ENCODE measurements at places on chromosomes 7 and 10.

- peak; percentile 10 for DNase-seq
These were observed 822 bp downstream of the SAMD9L start for GRCh38 chr7:93147363-93147762.

DNA sequence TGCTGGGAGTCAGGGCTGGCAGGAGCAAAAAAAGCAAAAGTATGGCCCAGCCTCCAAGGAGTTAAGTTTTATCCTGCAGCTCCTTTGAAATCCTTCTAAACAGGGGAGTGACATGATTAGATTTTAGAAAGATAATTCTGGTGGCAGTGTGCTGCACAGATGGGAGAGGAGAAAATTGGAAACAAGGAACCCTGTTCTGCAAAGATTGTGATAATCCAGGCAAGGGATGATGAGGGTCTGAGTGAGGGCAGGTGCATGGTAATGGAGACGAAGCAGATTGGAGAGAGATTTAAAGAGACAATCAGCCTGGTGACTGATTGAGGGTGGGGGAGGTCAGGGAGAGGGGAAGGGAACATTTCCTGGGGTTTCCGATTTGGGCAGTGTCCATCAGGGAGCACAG, 444.7 kb upstream of the PODXL start:
- DNase-seq = no peak

DNA sequence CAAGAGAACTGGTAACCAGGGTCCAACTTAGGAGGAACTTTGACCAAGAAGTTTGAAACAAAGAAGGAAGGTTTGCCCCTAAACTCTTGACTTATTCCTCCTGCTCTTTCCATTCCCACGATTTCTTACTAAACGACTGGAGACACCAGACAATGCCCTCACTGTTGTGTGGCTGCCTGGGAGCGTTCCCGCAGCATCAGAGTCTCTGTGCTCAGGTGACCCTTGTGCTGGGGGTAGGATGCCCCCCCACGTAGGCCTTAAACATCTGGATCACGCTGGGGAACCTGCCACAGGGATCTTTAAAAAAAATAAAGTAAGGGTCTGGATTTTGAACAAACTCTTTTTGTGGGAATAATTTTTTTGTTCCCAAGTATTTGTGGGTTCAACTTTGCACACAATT, 30.1 kb upstream of the CTBP2 start:
- DNase-seq = no peak

DNA sequence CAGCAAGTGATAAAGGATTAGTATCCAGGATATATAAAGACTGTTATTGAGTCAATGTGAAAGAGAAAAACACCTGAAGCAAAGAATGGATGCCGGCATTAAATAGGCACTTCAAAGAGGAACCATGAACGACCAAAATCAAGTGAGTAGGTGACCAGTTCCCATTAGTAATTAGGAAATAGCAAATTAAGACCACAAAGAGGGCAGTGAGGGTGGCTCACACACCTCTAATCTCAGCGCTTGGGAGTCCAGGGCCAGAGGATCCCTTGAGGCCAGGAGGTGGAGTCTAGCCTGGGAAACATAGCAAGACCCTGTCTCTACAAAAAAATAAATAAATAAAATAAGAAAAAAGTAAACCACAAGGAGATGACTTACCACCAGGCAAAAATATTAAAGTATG, 1.5 kb upstream of the ANTXRL start:
- no peak for DNase-seq

- DNase-seq = no peak
These were observed 162.4 kb downstream of the ARID5B start for GRCh38 chr10:62063795-62064472.

DNA sequence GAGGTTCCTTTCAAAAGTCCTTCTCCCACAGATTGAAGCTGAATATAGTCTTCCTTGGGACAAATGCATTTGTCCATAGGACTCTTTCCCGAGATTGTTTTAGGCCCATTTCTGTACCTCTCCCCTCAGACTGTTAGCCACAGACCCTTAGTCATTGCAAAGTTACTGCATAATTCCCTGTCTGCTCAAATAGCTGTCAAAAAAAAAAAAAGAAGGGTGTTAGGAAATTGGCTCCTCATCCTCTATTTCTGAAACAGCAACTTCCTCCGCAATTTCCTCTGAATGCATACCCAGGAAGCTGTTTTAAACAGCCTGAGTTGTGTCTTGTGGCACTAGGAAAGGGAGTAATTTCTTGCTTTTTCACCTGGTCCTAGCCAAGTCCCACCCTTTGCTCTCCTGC, 5.4 kb downstream of the LRRC4 start:
- no peak for DNase-seq

GRCh38 chr7:44061645-44062179, 3.7 kb downstream of the PGAM2 start:
- DNase-seq = no peak

DNA sequence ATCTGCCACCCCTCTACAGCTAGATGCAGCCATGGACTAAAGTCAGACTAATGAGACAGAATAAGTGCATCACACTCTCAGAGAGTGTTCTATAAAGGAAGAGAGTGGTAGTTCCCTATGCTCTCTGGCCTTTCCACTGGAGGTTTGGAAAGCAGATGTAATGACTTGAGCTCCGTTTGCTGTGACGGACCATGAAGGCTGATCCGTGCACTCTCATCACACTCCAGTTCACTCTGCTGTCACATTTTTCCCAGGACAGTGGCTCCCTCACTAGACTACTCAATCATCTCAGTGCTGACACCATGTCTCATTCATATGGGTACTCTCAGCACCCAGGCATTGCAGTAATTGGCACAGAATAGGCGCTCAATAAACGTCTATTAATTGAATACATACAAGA, 20.4 kb downstream of the TRDMT1 start:
- no peak for DNase-seq

DNA sequence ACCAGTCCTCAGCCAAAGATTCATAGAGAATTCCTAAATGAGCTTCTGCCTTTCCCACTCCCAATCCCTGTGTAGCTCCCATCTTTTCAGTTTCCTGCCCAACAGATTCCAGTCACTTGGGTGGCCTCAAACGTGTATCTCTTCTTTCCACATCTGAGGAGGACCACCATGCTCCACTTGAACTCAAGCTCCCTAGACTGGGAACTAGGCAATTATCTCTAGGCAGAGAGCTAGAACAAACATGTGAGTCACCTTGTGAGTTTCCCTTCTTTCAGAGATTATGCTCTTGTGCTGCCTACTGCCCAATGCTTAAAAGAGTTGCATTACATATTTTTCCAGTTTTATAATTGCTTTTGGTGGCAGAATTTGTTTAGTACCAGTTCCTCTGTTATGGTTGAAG, 178.0 kb downstream of the MDFIC start:
- DNase-seq = no peak

DNA sequence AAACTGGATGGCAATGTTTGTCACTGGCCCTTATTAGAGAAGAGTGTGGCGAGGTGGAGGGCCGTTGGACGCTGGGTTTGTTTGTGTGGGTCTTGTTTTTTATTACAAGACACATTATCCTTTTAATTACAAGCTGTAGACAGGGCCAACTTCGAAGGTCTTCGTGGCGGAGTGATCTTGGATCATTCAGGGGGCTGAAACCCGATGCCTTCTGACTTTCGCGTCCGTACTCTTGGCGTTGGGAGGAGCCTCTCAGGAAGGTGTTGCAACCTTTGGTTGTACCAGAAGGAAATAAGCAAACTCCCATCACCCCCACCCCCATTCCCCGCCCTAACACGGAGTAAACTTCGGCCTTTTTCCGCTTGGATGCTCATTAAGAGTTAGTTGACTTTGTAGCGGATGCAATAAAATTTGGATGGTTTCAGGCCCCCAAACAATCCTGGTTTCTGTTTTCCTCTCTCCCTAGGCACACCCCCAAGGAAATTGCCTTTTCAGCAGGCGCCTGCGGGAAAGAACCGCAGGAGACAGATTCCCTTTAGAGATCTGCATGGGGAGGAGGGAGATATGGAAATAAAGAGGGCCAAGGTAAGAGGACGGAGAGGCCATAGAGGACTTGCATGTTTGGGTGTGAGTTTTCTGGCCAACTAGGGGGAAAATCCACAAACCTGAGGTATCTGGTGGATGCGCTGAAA, 294.5 kb upstream of the NFE2L3 start:
- DNase-seq = no peak

DNA sequence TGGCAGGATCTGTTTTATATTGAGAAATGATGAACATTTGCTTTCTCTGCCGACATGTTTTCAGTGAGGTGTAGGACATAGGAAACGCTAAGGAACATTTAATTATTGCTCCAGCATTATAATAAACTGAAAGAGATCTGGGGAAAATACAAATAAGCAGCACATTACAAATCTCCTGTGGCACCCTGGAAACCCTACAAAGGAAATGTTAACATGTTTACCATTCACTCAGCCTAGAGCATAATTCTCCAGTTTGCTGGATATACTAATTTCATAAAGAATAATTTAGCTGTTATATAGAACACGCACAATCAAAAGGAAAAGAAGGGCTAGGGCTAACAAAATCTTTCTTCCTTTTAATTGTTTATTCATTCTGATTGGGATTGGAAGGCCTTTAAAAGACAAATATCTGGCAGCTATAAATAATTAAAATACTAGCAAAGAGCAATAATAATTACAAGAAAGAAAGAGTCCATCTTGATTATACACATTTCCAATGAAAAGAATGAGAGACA, 299.4 kb downstream of the CRPPA start:
- DNase-seq = no peak

GRCh38 chr10:83921984-83922860, 217.1 kb upstream of the GHITM start:
- DNase-seq = no peak

GRCh38 chr10:88490231-88490980, 92.7 kb downstream of the RNLS start:
- no peak for DNase-seq

- no peak for DNase-seq
These were observed 317.5 kb downstream of the WDR11 start for GRCh38 chr10:121168545-121169216.

GRCh38 chr10:50367732-50368131, 116.4 kb upstream of the ASAH2 start:
- DNase-seq = no peak

- DNase-seq = no peak
These were observed 2.0 kb downstream of the CALY start for GRCh38 chr10:133334503-133335245.

DNA sequence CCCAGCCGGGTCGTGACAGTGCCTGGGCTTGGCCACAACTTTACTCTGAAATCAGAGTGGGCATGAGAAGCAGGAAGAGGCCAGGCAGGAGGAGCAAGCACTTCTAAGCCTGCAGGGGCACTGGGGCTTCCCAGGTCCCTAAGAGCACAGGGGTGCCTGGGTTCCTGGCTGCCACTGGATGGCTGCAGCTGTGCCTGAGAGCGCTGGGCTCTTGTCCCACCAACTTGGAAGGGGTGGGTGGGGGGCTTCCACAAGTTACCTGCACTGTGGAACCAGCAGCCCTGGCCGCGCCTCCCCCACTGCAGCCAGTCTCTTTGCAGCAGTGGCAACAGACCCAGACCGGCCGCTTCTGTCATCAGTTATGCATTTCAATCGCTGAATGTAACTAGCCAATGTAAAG, 434.7 kb upstream of the GRM3 start:
- no peak for DNase-seq

DNA sequence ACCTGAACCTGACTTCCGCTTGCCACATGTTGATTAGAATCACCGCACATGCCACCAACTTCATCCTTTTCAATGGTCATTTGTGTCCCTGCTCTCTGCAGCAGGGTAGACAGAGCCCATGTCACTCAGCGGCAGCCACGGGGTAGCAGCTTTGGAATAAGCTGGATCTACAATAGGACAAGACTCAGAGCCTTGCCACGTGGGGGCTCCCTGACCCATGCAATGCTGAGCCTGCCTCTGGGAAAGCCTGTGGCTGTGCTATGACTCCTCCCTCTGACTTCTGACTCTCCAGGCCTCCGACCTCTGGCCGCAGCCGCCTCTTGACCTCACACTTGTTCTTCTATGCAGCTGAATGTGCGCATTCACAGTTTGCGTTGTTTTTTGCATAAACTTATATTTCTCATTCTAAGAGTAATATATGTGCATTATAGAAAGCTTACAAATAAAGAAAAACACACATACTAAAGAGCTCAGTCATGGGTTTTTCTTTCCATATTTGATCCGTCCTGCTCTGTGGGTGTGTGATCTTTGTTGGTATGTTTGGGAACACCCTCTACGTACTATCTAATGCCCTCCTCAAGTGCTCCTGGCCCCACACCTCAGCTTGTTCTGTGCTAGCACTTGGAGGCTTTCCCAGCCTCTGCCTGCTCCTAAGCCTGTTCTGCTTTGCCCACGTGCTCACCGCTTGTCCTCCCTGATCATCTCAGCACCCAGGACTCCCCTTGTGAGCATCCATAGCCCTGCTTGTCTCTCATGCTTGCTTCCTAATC, 198.0 kb upstream of the MKI67 start:
- DNase-seq = no peak

- no peak for DNase-seq
These were observed 9.4 kb downstream of the MGMT start for GRCh38 chr10:129476431-129476830.

GRCh38 chr10:10434312-10434711, 583.4 kb upstream of the CELF2 start:
- DNase-seq = no peak

- no peak for DNase-seq
These were observed 113.8 kb upstream of the GLI3 start for GRCh38 chr7:42350801-42351200.

- no peak for DNase-seq
These were observed 85.8 kb downstream of the PLXNA4 start for GRCh38 chr7:132490474-132490873.

DNA sequence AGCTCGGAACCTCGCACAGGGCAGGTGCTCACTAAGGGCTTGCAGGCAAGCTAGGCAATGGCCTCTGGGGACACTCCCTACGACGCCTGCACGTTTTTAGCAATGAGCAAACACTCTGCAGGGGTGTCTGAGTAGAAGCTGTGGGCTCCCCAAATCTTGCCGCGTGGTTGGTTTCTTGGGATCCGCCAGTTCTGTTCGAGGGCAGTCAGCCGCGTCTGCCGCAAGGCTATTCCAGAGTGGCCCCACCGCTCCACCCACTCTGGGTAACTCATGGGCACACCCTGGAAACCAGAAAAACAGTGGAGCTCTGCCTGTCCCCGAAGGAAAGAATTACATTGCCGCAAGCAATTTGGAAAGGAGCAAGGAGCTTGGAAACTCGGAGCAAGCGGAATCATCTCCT, 189.3 kb upstream of the LYZL2 start:
- DNase-seq = no peak

DNA sequence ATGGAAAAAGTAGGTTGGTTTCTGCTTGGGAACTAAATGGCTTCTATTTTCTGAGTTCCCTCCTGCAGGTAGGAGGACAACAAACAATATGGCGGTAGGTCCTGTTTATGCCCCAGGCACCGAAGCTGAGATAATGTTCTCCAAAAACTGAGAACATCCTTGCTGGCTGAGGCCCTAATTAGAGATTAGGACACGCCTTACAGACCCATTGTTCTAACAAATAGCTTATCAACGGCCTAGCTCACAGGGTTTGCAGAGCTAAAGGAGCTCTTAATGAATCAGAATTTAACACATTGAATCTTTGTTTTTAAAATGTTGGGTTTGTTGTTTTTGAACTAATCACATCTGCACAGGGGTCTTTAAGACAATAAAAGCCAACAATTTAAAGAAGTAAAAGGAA, 37.0 kb downstream of the HTR5A start:
- DNase-seq = no peak

All from stimulated activated CD8-positive, alpha-beta memory T cell treated with anti-CD3 and anti-CD28 coated beads, Interleukin-4, amount 100 ng/mL, for 1 hour (primary cell).